ENCODE measurements at places on chromosomes 1 and 21.

DNA sequence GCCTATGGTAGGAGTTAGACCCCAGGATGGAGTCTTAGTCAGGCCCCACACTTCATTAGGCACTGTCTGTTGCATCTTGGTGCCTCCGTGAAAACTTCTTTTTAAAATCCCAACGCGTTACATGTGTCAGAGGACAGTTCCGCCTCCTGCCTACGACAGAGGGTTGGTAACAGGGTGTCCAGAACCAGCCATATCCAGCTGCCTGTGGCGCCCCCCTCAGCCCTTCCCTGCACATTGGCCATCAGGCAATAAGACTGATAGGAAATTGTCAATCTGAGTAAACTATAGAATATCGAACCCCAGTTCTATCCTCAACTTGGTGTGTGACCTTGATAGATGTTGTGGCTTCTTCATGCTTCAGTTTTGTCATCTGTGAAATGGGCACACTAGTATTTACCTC lies 108.6 kb upstream of the CSF3R start:
- no peak for DNase-seq

GRCh38 chr21:35164971-35165483 lies 115.9 kb upstream of the RUNX1 start:
- no peak for DNase-seq

DNA sequence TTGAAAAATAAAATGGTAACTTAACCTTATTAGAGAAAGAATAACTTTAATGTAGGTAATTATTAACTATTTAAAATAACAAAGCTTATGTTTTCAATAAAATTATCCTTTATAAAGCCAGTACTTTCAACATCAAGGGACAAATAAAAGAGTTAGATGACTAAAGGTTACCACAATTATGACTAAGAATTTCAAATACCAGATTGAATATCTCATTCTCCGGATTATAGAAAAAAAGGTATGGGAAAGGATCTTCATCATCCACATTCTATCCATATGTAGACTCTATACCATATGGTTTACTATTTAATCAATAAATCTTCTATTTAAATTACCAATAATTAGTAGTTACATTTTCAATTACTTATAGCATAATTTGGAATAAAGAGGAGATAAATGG lies 62.8 kb downstream of the TOR3A start:
- DNase-seq: no peak

- DNase-seq: no peak
Observed at GRCh38 chr21:45972353-45972715, 9.2 kb upstream of the COL6A1 start.

DNA sequence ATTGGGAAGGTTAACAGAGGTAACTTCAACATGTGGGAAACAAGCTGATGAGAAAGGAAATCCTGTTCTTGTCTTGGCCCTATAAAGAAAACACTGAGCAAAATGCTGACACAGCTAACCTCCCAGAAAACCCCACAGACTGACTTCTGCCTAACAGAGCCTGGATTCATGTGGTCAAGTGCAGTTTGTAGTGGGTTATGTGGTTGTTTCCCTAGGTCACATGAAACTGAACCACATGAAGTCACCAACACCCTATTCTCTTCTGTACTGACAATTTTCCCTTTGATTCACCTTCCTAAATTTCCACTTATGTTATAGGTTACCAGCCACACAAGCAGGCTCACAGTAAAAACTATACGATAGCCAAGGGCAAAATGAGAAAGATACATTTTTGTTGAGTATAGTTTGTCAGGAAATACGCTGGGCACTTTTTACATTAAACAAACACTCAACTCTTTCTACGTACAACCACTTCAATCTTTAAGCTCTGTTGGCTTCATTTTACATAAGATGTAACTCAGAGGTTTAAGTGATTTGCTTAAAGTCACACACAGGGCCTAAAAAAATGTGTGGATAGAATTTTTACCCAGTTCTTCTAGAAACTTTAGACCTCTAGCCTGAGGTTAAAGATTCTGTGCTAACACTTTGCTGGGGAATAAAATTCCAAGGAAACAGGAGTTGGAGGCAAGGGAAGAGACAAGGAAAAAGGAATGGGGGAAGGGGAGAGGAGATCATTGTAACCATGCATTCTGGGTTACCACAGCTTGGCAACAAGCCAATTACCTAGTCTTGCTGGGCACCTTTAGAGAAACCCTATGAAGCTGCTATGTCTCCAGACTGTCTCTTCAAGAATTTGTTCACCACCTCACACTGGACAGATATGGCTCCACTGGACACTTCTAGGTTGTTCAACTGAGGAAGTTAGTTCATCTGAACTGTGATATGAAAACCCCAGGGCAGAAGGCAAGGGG lies 601.6 kb upstream of the USP24 start:
- no peak for DNase-seq

GRCh38 chr21:15422783-15423182 lies 307.0 kb upstream of the USP25 start:
- no peak for DNase-seq

DNA sequence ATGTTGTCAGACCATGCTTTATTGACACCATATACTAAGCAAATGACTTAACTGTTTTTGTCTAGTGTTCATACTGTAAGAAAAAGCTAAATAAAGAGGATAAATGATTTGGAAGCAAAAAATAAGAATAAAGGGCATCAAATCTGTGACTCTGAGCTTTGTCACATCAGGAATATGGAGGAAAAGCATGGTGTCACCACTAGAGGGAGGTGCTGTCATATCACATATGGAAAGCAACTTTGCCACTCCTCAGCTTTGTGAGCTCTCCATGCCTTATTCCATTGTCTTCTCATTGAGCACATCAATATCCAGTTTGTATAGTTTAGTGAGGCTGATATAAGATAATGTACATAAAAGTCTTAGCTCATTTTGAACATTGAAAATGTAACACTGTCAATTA lies 20.8 kb upstream of the GBP1 start:
- DNase-seq: no peak

DNA sequence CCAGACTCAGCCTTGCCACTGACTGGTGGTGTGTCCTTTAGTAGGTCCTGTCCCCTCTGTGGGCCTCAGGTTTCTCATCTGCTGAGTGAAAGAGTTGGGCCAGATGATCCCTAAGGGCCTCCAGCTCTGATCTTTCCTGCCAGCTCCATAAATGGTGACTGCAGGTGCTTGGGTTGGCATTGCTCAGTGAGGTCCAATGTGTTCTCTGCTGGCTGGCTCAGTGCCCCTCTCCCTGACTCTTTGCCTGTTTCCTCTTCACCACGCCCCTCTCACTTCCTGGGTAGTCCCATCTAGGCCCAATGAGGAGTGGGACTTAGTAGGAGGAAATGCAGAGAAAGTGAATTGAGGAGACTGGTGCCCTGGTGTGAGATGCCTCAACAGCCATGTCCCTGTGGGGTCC lies 36.6 kb downstream of the UBE2T start:
- no peak for DNase-seq

- no peak for DNase-seq
Observed at GRCh38 chr1:114215436-114215835, 61.8 kb upstream of the SYT6 start.

GRCh38 chr21:15062606-15062965 lies 2.2 kb downstream of the NRIP1 start:
- no peak for DNase-seq

- no peak for DNase-seq
Observed at GRCh38 chr1:9845914-9846313, 22.1 kb upstream of the CLSTN1 start.

DNA sequence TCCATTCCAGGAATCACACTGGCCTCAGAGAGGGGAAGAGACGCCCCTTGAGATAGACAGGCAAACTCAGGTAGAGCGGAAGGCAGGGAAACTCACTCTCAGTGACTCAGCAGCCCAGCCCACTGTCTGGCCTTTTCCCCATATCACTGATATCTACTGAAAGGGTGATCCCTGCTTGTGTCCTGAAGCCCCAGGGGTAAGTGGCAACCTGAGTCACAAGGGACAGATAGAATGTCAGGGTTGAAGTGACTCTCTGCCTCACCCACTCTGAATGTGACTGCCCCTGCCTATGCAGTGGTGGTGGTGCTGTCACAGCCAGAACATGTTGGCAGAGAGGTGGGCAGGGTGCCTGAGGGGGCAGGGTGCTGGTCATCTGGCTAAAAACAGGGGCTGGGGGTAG lies 157.5 kb upstream of the FGGY start:
- no peak for DNase-seq

DNA sequence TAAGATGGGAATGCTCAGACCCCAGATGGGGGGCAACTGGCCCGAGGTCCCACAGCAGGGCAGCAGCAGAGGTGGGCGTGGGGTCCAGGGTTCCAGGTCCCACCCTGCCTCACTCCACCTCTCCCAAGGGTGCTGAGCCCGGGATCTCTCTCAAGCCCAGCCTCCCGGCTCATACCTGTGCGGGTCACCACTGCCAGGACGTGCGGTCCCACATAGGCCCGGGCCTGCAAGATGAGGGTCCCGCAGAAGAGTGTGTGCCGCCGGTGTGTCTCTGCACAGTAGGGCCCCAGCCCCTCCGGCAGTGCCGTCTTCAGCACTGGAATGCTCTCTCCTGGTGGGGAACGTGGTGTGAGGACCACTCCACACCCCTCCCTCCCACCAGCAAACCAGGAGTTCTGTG lies 14.9 kb downstream of the ATP13A2 start:
- DNase-seq: no peak

DNA sequence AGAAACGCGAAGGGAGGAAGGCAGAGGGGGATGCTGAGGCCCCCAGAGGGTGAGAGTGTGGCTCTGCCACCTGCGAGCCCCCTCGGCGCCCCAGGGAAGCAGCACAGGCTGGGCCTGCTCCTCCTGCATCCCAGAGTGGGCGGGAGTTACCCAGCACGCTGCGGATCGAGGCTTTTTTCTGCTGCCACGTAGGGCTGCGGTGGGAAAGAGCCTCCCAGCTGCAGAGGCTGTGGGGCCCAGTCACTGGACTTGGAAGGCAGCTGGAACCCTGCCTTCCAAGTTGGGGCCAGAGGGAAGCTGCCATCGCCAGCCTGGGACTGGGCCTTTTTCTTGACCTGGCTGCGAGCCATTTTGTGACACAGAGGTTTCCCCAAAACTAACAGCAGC lies 2.3 kb upstream of the GRIK3 start:
- DNase-seq: no peak

GRCh38 chr1:178258536-178258935 lies 164.6 kb downstream of the RASAL2 start:
- no peak for DNase-seq

DNA sequence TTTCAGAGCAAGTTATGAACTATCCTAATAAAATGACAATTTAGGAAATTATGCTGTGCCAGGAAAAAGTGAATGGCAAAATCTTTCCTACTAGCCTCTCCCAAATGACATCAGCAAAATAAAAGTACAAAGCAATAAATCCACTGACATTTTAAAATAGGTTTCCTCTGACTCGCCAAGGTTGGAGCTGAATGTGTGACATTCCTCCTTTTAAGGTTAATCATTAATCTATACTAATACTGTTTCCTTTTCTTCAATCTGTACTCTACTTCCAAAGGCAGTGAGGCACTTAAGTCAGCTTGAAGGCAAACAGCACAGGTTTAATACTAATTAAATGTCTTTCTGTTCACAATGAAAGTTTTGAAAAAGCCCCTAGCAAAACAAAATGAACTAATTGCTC lies 15.7 kb downstream of the RNF19B start:
- no peak for DNase-seq

- no peak for DNase-seq
Observed at GRCh38 chr1:19472174-19472573, 13.2 kb downstream of the CAPZB start.

DNA sequence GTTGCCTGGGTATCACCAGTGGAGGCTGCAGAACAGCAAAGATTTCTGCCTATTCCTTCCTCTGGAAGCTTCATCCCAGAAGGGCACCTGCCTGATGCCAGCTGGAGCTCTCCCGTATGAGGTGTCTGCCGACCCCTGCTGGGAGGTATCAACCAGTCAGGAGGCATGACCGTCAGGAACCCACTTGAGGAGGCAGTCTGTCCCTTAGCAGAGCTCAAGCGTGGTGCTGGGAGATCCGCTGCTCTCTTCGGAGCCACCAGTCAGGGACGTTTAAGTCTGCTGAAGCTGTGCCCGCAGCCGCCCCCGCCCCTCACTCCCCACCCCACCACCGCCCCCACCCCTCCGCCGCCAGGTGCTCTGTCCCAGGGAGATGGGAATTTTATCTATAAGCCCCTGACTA lies 23.1 kb upstream of the HFM1 start:
- no peak for DNase-seq

- no peak for DNase-seq
Observed at GRCh38 chr1:103492003-103492625, 33.4 kb upstream of the RNPC3 start.

- DNase-seq: no peak
Observed at GRCh38 chr1:14824314-14824915, 225.9 kb downstream of the KAZN start.
